ENCODE measurements at places on chromosomes 3 and 15.
A peak's percentile ranks its signal among the peaks of the same experiment; 100 is the strongest.

DNA sequence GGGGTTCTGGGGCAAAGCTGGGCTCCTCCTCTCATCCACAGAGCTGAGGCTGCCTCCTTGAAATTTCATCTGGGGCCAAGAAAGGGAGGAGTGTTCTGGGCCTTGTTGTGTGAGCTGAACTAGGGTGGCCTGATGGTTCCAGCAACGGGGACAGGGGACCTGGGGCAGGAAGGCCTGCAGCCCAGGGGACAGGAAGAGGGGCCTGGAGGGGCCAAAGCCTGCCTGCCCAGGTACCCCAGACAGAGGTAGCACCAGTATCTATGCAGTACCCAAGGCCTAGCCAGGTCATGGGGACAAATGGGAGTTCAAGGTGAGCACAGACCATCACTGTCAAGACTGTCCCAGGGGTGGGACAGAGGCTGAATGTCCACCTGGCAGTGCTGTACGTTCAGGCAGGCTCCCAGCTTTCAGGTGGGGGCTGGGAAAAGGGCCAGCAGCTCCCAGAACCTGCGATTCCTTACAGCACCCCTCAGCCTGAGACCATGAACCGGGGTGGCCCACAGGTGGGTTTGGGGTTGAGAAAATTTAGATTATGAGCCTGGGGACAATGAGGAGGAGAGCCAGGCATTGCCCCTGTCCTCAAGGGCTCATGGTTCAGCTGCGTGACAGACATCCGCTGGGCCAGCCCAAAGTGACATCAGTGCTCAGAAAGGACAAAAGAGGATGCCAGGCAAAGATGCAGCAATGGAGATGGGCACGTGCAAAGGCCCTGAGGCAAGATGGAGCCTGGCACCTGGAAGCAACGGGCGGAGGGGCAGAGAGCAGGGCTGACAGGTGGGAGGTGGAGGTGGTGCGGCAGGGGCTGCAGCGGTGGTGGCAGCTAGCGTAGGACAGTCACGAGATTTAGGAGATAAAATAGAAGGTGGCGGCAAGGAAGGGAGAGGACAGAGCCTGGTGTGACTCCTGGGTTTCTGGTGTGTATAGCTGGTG, 28.0 kb downstream of the PSTPIP1 start:
- DNase-seq, result no peak

- DNase-seq, result no peak
Measured at GRCh38 chr3:186839874-186840641, 2.5 kb upstream of the ADIPOQ start.

DNA sequence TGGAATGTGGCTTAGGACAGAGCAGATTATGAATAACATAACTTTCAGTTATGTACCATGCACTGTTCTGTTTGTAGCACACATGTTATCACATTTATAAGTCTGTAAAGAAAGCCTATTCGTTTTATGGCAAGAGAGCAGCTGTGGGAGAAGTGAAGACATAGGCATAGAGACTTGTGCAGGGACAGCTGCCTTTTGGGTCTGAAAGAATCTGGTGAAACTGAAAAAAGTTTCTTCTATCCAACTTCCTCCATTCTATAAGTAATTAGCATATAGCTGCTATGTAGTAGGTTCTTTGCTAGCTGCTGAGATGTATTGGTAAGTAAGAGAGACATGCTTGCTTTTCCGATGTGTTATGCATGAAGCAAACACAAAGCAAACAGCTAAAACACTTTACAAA, 1095.4 kb upstream of the CADM2 start:
- no peak for DNase-seq

DNA sequence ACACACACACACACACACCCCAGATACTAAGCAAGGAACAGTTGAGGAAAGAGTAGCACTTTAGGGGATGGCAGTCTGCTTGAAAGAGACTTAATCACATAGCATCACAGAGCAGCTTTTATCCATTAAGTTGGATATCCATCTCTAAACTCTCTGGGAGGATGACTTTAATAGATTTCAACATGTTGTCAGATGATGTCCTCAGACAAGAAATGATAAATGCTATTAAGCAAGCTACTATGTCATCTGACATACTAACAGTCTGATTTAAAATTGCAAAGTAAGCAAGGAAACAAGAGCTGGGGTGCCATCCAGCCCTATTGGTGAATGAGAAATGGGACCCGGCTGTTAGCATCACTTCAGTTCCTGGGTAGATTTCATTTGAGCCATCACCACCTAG, 136.9 kb downstream of the PLCL2 start:
- no peak for DNase-seq

GRCh38 chr3:78165876-78166275, 1126.0 kb downstream of the ROBO2 start:
- no peak for DNase-seq

DNA sequence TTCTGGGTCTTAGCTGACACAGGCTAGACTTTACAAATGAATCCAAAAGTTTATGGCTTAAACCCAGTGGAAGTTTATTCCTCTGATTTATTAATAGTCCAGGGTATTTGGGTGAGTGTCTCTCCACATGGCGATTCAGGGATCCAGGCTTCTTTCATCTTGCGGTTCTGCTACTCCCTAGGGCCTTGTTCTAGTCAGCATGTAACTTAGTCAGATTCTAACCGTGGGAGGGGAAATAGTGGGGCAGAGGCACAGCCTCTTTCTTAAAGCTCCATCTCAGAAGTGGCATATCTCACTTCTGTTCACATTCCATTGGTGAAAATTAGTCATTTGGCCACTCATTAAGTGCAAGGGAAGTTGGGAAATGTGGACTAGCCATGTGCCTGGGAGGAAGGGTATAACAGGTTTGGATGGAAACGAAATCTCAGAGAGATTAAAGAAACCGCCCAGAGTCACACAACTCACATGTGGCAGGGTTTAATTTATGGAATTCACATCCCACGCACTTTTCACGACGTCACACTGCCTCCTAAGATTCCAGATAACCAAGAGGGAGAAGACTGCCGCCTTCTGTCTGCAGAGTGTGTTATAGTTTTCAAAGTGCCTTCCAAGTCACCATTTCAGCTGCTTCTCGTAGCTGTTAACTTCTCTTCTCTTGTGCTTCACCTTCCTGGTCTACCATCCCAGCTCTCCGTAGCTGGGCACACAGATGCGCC, 11.4 kb upstream of the RASGRF1 start:
- no peak for DNase-seq

GRCh38 chr15:55799291-55800212, 56.6 kb upstream of the PRTG start:
- DNase-seq, result peak; percentile 13

DNA sequence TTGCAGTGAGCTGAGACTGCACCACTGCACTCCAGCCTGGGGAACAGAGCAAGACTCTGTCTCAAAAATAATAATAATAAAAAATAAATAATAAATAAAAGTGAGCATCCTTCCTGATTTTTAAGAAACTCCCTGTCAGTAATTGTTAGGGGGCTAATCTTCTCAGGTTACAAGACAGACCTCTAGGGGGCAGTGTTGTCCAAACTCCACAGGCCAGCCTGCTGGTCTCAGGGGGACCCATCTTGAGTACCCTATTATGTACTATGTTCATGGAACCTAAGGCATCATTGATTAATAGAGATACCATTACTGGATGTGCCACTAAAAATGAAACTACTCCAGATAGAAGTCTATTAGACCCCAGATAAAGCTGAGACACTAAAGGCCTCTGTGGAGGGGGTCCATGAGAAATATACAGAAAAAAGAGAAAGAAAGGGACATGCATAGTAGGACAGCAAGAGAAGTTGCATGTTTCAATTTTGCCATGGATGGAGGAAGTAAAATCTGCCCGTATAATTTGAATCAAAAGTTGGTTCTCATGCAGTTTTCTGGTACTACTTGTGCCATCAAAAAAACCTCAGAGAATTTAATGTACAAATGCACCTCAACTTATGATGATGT, 85.5 kb upstream of the CDV3 start:
- no peak for DNase-seq

- no peak for DNase-seq
Measured at GRCh38 chr15:76941636-76942035, 10.1 kb downstream of the RCN2 start.

- DNase-seq, result no peak
Measured at GRCh38 chr3:192372616-192373015, 354.7 kb downstream of the FGF12 start.

DNA sequence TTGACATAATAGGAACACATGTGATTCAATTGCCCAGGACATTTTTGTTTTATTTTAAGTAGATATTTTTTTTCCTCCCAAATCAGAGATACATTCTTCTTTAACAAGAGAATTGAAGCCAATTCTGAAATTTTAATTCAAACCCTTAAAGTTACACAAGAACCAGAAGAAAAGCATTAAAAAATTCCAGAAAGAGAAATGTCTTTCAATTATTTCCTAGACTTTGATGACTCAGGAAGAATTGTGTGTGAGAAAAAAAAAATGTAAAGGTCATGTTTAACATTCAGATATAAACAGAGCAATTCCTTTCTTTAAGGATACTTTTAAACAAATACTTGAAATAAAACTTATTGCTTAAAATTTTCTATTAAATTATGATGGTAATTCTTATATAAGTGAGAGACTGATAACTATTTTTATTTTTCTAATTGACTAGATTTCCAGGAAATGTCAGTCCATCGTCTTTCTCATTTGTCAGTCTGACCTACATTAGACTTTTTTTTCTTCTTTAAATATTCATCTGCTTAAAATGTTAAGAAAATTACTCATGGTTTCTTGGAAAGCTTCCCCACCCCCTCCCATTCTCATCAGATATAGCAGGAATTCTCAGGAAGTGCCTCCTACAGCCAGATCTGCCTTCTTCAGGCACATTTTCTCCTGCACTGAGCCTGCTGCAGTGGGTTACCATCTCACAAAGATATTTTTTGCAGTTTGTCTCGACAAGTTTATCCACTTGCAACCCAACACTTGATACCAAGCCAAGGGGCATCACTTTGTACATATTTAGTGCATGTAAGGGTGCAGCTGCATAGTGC, 261.8 kb upstream of the CBLB start:
- no peak for DNase-seq

DNA sequence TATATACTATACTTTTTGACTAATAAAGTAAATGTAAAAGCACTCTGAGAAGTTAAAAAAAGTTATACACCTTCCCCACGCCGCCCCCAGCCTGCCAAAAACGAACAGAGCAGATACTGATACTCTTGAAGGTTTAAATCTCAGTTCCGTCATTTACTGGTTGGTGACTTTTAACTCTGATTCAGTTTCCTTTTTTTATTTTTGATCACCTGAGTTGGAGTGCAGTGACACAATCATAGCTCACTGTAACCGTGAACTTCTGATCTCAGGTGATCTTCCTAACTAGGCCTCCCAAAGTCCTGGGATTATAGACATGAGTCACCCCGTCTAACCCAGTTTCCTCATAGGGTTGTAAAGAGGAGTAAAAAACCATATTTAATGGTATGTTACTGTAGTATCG, 3.3 kb upstream of the TIPIN start:
- no peak for DNase-seq

- DNase-seq, result no peak
Measured at GRCh38 chr3:152834191-152834775, 648 bp upstream of the P2RY1 start.

GRCh38 chr3:66585520-66586095, 84.8 kb upstream of the LRIG1 start:
- DNase-seq, result no peak

- DNase-seq, result no peak
Measured at GRCh38 chr3:83956431-83956830, 1002.4 kb upstream of the CADM2 start.

- no peak for DNase-seq
Measured at GRCh38 chr3:103440539-103441203, 1005.9 kb downstream of the ZPLD1 start.

GRCh38 chr3:150699068-150699639, 4.6 kb downstream of the ERICH6 start:
- DNase-seq, result no peak

GRCh38 chr3:17573396-17573795, 169.0 kb downstream of the TBC1D5 start:
- no peak for DNase-seq

DNA sequence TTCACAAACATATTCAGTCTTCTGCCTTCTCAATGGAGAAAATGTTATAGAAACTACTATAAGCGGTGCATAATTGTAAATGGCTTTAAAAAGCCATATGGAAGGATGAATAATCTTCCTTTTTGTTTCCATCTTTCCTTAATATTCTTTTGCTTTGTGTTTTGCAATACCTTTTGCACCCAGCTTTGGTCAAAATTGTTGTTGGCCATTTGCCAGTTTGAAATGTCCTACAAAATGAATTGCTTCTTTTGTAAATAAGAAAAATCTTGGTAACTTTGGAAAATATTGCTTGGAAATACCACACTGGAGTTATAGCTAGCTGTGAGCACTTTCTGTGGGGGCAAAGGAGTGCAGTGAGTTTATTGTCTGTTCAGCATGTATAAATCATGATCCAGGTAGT, 93.5 kb upstream of the NR2F2 start:
- DNase-seq, result no peak

All from stimulated activated CD8-positive, alpha-beta memory T cell treated with anti-CD3 and anti-CD28 coated beads, Interleukin-2, amount 100 ng/mL, for 48 hours (primary cell).